T-cell (primary cell): ENCODE measurements at places on chromosomes 11 and 22.

DNA sequence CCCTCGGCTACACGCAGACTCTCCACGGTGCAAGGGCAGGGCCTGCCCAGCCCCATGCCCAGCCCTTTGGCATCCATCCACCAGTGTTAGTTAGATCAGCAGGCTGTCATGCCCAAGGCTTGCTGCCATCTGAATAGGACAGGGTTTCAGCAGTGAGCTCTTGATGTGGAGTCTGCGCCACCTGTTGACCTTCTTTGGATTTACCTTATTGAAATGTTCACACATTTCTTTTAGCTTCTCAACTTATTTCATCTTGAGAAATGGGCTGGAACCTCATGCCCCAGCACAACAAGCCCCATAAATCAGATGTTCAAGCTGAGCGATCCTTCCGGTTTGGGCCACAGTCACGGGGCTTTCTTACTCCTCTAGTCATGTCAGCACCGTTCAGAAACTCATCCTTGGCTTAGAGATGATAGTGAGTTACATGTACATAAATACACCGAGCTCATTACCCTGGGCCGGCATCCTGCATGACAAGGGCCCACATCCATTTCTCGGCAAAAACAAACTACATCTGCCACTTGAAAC is 61.7 kb downstream of the PARVB start:
- no peaks in the 10 kb centered on the region for H3K27me3 ChIP-seq
- H3K36me3 ChIP-seq = no peaks in the 10 kb centered on the region
- H3K27ac ChIP-seq = no peak overlapping the region
- H3K4me3 ChIP-seq = no peak overlapping the region

GRCh38 chr11:109851780-109852390 is 241.3 kb upstream of the ZC3H12C start:
- no peaks in the 10 kb centered on the region for H3K27me3 ChIP-seq
- DNase-seq = no peak
- H3K4me3 ChIP-seq = no peak overlapping the region
- no peak overlapping the region for H3K27ac ChIP-seq

DNA sequence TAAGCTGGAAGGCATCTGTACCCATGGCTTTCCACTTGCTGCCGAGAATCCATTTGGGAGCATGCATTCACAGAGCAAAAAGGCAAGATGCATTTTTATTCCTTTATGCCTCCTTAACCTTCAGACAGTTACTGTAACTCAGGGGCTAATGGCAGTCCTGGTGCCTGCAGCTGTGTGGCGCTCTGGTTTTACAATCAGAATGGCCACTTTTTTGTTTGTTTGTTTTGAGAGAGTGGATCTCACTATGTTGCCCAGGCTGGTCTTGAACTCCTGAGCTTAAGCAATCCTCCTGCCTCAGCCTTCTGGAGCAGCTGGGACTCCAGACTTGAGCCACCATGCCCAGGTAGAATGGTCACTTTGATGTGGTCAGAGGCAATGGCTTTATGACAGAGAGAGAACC is 101.8 kb downstream of the NAV2 start:
- DNase-seq = no peak
- H3K4me3 ChIP-seq = no peak overlapping the region
- no peaks in the 10 kb centered on the region for H3K4me1 ChIP-seq
- no peaks in the 10 kb centered on the region for H3K36me3 ChIP-seq

DNA sequence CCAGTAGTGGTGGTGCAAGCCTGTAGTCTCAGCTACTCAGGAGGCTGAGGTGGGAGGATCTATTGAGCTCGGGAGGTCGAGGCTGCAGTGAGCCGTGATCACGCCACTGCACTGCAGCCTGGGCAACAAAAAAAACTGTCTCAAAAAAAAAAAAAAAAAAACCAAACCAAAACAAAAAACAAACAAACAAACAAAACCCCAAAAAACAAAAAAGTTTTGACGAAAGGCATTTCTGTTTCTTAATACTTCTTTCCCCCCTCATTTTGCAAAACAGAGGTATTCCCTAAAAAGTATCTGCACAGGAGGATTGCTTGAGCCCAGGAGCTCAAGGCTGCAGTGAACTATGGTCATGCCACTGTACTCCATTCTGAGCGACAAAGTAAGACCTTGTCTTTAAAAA is 11.2 kb downstream of the HIRA start:
- no peaks in the 10 kb centered on the region for H3K27me3 ChIP-seq

- no peak for DNase-seq
These were observed 20.0 kb downstream of the SELENOO start for GRCh38 chr22:50220603-50221409.

DNA sequence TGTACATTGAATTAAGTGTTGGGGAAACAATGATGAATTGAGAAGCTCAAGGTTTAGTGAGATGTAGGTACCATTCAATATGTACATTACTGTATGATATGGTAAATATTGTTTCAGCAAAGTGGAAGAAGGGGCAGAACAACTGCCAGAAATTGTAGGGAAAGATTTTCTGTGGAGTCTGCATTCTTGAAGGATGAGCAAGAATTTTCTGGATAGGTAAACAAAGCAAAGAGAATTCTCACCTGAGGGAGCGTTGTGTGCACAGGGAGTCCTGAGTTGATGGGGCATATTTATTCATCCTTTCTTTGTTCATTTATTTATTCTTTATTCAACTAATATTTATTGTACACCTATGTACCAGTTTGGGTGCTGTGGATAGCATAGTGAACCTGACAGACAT is 83.2 kb downstream of the TMEM135 start:
- no peaks in the 10 kb centered on the region for H3K4me1 ChIP-seq
- H3K27ac ChIP-seq = no peak overlapping the region
- no peaks in the 10 kb centered on the region for H3K36me3 ChIP-seq
- no peak overlapping the region for H3K4me3 ChIP-seq
- no peaks in the 10 kb centered on the region for H3K27me3 ChIP-seq
- no peak for DNase-seq

- H3K27ac ChIP-seq = no peak overlapping the region
- H3K36me3 ChIP-seq = no peaks in the 10 kb centered on the region
- no peaks in the 10 kb centered on the region for H3K27me3 ChIP-seq
- no peaks in the 10 kb centered on the region for H3K4me1 ChIP-seq
- no peak for DNase-seq
These were observed 3.8 kb upstream of the MMP7 start for GRCh38 chr11:102534261-102534872.

- no peaks in the 10 kb centered on the region for H3K4me1 ChIP-seq
- H3K27me3 ChIP-seq = no peaks in the 10 kb centered on the region
- H3K27ac ChIP-seq = no peak overlapping the region
- H3K4me3 ChIP-seq = no peak overlapping the region
These were observed 34.6 kb upstream of the CEP126 start for GRCh38 chr11:101880222-101880621.

DNA sequence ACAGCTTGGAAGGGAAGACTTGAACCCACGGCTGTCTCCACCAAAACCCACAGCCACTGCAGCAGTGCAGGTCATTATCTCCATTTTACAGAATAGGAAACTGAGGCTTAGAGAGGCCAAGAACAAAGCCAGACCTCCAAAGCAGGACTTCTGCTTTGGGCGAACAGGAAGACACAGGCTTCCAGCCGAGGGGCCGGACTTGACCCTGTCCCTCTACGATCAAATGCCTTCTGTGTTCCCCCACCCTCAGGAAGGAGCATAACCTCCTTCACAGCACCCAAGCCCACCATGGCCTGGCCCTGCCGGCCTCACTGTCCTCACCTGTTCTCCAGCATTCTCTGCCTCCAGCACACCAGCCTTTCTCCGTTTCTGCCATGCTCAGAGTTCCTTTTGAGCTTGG is 15.8 kb downstream of the IGLL1 start:
- no peak overlapping the region for H3K4me3 ChIP-seq
- H3K4me1 ChIP-seq = no peaks in the 10 kb centered on the region
- no peak overlapping the region for H3K27ac ChIP-seq
- no peak for DNase-seq
- H3K36me3 ChIP-seq = no peaks in the 10 kb centered on the region
- no peaks in the 10 kb centered on the region for H3K27me3 ChIP-seq

DNA sequence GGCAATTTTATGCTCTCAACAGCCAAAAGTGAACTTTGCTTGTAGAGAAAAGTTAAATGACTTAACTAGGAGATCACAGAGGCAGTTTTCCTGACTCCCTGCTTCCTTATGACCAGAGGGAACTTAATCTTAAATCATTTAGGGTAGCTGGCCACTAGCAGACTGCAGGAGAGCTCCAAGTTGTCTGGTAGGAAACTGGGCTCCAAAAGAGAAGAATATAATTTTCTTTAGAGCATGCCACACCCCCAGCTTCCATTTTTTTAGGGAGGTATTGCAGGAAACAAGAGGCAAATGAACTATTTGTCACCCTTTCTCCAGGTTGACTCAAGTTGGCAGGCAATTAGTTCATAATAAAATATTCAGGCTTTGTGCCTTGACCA is 2.6 kb downstream of the METTL15 start:
- DNase-seq = no peak
- peaks cover 26% of the 10 kb centered on the region for H3K4me1 ChIP-seq
- H3K4me3 ChIP-seq = peak overlapping the region; percentile 78
- H3K27ac ChIP-seq = peak overlapping the region; percentile 97
- no peaks in the 10 kb centered on the region for H3K27me3 ChIP-seq

- peaks cover 3% of the 10 kb centered on the region for H3K27me3 ChIP-seq
- H3K4me3 ChIP-seq = peak overlapping the region; percentile 46
- peak; percentile 80 for DNase-seq
- H3K4me1 ChIP-seq = peaks cover 41% of the 10 kb centered on the region
- no peak overlapping the region for H3K27ac ChIP-seq
These were observed 3.5 kb downstream of the PHLDB1 start for GRCh38 chr11:118610773-118611432.
